Cardiac fibroblast (primary cell): ENCODE measurements at places on chromosomes 6 and 20.

- no peak for DNase-seq
Observed at GRCh38 chr6:53831081-53831869, 36.5 kb downstream of the LRRC1 start.

- peak; percentile 60 for DNase-seq
Observed at GRCh38 chr20:20731945-20732296, 19.5 kb upstream of the RALGAPA2 start.

- no peak for DNase-seq
Observed at GRCh38 chr6:18135171-18135570, 12.7 kb upstream of the NHLRC1 start.

- DNase-seq = no peak
Observed at GRCh38 chr6:72999995-73000394, 225.3 kb downstream of the KHDC1L start.

DNA sequence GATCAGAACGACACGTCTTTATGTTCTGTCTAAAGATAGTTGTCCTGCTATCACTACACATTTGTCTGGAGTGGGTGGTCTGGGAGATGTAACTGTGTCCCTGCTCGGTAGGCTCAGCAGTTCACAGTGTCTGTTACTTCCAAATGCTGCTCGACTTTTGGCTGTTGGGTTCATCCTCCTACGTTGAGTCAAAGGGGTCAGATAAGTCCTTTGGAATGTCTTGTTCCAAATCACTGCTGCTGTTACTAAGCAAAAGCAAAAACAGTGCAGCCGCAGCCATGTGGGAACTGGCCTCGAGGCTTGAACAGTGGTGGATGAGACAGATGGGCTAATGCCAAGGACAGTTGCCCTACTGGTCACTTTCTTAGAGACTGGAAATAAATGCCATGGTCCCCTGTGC is 272.2 kb upstream of the MAP3K7 start:
- DNase-seq = no peak

GRCh38 chr6:18457065-18457737 is 70.1 kb downstream of the RNF144B start:
- DNase-seq = peak; percentile 9

GRCh38 chr6:116215414-116215813 is 38.5 kb downstream of the TSPYL4 start:
- DNase-seq = peak; percentile 59

DNA sequence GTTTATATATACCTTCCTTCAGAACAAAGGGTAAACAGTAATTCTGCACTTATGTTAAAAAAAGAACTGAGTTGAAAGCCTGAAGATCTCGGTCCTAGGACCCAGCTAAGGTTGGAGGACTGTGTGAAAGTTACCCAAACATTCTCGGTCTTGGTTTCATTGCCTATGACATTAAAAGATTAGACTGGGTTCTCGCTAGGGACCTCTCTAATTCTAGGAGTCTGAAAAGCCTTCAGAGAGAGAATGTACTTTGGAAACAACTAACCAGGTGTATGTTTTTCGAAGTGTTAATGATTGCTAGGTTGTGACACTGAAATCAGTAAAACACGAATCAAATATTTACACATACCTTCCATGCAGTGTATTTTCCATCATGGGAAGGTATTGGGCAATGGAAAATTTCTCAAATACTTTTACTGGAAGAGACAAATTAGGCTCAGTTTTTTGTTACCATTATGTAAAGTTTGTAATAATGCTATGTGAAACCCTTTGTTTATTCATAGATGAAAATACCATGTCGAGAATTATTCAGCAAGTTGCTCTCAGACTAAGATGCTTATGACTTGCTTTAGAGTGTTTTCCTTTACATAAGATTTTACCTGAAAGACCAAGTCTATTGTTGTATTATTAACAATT is 113.7 kb upstream of the LOC128125822 start:
- DNase-seq = no peak

GRCh38 chr20:37511610-37512275 is 9.3 kb upstream of the NNAT start:
- peak; percentile 15 for DNase-seq

DNA sequence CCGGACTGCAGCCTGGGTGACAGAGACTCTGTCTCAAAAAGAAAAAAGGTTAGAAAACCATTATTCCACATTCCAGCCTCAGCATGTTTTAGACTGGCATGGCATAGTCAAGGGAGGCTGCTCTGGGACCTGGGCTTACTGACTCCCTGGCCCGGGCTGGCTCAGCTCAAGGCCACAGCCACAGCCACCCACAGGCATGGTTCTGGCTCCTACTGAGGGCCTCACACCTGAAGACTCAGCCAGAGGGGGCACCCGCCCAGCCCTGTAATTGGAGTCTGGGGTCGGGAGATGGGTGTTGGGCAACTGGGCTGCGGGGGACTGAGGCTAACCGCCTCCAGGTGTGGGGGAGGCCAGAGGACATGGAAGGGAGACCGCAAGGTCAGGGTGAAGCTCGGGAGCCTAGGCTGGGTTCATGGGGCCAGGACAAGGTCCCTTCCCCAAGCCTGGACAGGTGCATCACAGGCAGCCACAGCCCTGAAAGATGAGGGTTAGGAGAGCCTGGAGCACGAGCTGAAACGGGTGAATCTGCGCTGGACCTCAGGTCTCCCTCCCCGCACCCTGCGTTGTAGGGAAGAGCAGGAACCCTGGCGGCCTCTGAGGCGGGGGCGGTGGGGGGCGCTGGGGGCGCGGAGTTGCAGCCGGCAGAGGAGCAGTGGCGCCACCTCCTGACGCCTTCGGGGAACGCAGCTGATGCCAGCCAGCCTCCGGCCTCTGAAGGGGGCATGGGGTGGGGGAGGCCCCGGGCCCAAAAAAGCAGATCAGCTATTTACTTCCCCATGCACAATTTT is 67.7 kb upstream of the SRSF6 start:
- no peak for DNase-seq

DNA sequence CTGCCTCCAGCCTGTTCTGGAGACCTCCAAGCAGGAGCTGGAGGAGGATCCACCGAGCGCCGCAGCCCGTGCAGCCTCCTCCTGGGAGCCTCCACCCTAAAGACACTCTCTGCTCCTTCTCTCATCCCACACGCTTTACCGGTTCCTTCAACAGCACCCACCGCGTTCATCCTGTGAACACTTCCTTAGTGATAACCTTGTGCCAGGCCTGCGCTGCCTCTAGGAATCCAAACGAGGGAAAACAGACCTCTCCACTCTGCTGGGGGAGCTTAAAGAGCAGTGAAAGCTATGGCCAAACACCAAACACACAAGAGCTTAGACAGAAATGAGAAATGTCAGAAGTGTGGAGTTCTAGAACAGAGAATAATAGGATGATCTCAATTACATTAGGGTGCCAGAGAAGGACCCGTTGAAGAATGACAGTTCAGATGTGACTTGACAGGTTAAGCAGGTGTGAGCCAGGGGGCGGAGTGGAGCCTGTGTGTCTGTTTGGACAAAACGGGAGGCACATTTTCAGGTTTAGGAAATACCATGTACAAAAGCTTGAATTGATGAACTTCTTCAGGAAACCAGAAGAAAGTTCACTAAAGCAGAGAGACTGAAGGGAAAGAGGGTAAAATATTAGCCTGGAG is 28.5 kb upstream of the HLA-DRB5 start:
- no peak for DNase-seq

DNA sequence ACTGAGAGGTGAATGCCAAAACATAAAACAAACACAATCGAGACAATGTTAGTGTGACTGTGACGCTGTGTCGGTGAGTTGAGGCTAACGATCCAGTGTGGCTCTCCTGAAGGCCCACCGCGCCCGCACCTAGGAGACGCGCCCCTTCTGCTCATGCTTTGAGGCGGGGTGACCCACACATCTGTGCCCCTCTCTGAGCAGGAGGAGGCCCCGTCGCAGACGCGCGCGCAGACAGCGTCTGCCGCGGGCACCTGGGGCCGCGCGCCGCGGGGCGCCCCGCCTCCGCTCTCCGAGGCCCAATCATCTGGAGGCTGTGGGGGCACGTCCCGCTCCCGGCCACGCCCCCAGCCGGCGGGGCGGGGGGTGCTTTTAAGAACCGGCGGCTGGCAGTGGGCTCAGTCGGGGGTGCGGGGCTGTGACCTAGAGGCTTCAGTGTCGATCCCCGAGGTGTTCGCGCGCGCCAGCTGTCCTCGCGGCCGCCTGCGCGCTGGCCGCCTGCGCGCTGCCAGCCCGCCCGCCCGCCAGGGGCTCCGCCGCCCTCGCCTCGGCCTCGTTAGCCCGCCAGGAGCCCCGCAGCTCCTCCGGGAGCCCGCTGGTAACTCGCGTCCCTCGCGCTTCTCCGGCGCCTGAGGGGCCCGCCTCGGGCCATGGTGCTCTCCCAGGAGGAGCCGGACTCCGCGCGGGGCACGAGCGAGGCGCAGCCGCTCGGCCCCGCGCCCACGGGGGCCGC is at the start of gene SLC16A10:
TSS of gene SLC16A10 (plus strand) at position 398 of the 730 bp plus-strand sequence. CDS start at position 648, 250 bp downstream.
- peak; percentile 8 for DNase-seq

DNA sequence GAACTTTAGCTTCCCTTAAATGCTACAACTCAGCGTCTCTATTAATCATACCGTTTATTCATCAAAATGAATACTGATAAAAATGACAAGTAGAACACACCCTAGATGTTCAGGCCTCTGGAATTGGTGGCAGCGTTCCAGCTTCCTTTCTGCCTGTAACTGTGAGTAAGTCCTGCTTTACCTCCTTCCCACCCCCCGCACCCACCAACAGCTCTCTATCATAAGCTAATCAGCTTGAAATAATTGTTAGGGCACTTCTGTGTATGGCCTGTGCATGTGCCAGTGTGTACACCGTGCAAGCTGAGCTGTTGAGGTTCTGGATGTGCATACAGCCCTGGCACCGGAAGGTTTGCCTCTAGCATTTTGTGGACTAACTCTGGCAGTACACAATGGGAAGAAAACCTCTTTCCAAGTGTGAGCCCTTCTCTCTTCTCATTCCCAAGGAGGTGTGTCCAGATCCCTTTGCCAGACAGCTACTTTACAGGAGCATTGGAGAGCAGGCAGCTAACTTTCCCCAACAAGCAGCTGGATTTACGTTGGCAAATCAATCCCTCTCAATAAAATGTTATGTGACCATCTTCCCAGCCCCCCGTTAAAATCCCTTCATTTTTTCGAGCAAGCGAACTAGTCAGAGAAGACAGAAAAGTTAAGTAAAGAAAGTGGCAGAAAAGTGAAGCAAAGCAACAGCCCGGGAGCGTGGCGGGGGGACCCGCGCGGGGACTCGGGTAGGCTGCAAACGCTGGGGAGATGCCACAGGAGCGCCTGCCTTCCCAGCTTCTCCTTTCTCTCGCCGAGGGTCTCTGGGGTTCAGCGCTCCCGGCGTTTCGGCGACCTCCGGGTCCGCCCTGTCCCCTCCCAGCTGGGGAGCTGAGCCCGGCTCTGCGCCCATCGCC is 803 bp upstream of the ADGRG6 start:
- DNase-seq = peak; percentile 82

GRCh38 chr20:31989030-31989645 is 21.1 kb upstream of the CCM2L start:
- DNase-seq = no peak

DNA sequence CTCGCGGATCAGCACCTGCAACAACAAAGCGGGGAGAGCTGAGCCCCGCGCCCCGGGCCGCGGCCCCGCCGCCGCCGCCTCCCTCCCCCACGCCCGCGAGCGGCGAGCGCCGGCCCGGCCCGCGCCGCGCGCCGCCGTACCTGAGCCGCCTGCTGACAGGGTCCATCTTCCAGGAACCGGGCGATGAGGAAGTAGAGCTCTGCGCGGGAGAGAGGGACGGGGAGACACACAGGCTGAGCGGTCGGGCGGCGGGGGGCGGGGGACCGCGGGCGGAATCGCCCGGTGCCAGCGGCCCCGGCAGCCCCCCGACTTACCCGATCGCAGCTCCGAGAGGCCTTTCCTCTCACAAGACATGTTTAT is 359 bp downstream of the PHIP start:
- no peak for DNase-seq

DNA sequence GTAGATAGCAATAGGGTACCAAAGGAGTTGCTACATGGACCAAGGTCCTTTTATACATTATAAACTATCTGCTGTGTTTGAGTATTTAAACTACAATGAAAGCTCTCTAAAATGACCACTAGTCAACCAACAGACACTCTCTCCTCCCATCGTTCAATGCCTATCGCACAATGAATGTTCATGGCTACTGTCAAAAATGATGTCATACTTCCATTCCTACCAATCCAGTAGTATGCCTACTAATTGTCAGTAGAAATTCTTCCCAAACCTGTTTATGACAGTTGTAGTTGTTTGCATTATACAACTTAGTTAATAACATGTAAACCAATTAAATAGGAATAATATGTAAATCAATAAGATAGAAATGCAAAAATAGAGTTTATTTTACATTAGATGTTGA is 39.0 kb upstream of the VSX1 start:
- no peak for DNase-seq

DNA sequence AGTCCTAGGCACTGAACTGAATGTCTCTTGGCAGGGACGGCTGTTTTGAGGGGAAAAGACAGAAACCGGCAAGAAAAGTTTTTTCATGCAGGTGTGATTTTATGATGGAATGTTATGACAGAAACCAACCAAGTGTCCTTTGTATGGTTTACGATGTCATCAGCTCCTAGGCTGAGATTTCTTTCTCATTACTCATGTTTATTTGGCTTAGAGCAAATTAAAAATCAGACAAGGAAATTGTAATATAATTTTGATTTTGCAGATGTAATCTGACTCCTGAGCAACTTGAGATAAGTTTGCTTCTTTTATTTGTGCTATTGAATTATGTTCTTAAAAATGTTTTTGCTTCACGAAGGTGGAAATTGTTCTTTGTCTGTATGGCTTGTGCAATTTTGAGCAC is 58.8 kb upstream of the MAP3K7 start:
- DNase-seq = no peak
